ENCODE measurements at places on chromosomes 1 and 21.
A peak's percentile ranks its signal among the peaks of the same experiment; 100 is the strongest.

DNA sequence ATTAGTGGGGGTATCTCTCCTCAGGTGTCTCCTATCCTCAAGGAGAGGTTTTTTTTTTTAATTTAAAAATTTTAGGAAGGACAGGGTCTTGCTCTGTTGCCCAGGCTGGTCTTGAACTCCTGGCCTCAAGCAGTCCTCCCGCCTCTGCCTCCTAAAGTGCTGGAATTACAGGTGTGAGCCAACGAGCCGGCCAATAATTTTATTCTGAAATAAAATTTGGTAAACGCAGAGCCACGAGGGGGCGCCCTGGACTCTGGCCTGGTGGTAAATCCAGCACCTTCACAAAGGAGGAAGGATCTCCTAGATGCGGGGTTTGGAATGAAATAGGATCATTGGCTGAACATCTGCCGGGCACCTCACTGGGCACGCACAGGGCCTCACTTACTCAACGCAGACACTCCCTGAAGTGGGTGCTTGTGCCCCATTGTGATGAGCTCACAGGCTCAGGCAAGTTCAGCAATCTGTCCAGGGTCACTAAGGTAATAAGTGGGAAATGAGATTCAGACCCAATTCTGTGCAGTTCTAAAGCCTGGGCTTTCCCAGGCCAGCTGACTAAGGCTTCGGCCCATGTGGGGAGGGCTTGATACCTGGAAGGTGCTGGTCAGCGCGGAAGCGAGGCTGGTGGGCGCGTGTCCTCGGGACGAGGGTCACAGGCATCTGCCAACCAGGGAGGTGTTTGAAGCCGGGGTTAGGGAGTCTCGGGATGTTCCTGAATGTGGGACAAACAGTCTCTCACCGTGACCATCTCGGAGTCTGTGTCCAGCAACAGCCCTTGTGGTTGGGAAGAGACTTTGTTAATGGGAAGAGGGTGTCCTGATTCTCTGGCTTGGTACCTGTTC is 32.7 kb upstream of the ETV3 start:
- no peak for DNase-seq

DNA sequence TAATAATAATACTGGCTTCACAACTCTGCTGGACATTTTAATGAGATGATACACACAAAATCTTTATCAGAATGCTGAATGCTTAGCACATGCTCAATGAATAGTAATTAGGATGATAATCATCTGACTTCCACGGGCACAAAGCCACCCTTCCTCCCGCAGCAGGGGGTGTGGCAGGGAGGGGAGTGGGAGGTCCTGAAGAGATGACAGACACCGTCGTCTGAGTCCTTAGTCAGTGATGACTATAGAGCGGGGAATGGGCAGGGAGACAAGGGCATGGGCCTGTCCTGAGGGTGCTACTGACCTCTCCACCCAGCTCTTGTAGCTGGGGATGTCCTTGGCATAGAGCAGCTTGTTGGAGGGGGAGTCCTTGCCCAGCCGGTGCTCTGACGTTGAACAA is 117.6 kb upstream of the CD34 start:
- DNase-seq, result no peak

- no peak for DNase-seq
Measured at GRCh38 chr1:66393586-66394287, 140.2 kb upstream of the SGIP1 start.

GRCh38 chr1:214349781-214350180 is 68.8 kb downstream of the SMYD2 start:
- DNase-seq, result no peak

DNA sequence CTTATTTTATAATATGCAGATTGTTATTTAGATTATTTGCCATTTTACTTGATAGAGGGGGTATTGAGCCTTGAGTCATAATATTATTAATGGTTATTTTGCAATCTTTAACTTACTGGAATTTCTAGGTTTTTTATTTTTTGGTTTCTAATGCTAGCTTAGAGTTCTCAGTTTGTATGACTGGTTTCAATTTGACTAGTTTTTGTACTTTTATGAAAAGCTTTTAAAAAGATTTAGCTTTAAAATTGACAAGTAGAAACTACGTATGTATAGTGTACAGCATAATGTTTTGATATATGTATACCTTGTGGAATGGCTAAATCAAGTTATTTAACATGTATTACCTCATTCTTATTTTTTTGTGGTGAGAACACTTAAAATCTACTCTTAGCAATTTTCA is 41.5 kb downstream of the CEP350 start:
- DNase-seq, result no peak

DNA sequence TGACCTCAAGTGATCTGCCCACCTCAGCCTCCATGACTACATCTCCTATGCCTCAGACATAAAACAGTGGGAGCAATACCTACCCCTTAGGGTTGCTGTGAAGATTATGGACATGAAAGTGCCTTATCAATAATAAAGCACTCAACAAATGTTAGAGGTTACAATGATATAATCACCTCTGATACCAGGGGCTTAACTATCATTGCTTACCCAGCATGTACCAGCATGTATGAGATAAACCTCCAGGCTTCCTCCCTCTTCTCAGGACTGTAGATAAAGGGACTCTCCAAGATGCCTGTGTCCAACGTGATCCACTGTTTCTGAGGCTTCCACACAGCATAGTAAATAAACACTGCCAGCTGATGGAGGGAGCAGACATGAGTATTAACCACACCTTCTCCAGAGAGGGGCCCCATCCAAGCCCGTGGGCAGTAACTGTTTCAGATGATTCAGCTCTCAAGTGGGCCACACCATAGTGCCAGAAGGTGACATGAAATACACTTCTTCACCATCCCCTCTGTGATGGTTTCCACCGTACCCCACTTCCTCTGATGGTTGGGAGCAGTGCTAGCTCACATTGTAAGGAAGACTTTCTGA is 26.2 kb downstream of the RHBDL2 start:
- DNase-seq, result no peak

DNA sequence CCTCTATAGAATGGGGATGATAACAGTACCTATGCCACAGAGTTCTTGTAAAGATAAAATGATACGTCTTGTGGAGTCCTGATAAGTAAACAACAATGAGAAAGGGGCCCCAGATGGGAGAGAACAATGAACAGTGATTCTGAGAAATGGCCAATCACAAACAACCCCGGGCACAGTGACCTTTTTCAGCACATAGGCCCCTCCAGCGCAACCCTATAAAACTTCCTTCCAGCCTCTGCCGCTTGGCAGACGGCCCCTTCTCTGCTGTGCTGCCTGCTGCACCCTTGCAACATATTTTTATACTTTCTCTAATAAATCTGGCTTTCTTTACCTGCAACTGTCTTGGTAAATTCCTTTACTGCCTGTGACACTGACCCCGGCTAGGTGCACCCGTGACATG is 8.9 kb downstream of the RCAN1 start:
- DNase-seq, result no peak

- peak; percentile 20 for DNase-seq
Measured at GRCh38 chr1:159800177-159800930, 1.8 kb upstream of the FCRL6 start.

- DNase-seq, result no peak
Measured at GRCh38 chr1:67853704-67854103, 20.4 kb upstream of the GNG12 start.

GRCh38 chr1:5297180-5297885 is 642.9 kb downstream of the AJAP1 start:
- DNase-seq, result no peak

- no peak for DNase-seq
Measured at GRCh38 chr1:204888294-204888693, 17.6 kb downstream of the NFASC start.

- no peak for DNase-seq
Measured at GRCh38 chr1:218772575-218772974, 401.1 kb upstream of the LYPLAL1 start.

DNA sequence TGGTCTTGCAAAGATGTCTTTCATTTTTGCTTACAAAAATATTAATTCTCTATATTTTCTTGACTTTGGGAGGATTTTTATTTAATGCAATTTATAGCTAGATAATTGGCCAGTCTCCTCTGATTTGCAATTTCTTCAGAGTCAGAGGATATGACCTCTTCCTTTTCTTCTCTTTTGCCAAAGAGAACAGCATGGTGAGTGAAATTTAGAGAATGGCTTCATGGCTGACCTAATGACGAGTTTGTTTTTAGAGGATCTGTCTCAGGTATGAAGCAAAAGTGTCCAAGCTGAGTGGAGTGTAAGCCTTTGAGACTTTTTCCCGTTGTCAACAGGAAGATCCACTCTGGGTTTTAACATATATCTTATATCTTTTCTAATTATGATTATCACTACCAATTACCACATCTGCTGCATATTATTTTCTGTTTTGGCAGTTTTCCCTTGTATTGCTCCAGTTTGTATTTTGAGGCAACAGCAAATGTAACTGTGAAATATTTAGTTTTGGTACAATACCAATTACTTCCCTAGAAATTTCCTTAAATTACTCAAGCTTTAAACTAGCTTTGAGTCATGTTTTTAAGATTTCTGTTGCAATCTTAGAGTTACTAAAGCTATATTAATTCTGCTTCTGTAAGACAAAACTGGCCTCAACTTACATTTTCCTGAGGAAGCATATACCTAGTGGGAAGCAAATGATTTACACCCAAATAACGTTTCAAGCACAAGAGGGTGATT is 332.8 kb upstream of the ZRANB2 start:
- no peak for DNase-seq

GRCh38 chr1:18681423-18681835 is 50.8 kb downstream of the PAX7 start:
- peak; percentile 33 for DNase-seq

GRCh38 chr1:95321531-95321930 is 87.5 kb downstream of the RWDD3 start:
- no peak for DNase-seq

DNA sequence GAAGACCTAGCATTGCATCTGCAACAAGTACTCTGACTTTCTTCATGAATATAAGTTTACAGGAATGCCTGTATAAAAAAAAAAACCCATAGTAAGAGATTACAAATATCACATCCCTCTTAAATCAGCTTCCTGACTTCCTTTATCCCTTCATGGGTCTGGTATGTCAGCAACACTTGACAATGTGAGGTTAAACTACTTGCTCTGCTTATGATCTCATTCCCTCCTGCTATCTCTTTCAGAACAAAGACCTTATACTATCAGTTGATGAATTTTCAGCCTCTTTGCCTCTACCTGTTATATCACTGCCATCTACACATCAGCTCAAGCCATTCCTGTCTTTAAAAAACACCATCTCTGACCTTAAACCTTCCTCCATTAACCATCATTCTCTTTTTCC is 130.9 kb upstream of the SAMSN1 start:
- no peak for DNase-seq

DNA sequence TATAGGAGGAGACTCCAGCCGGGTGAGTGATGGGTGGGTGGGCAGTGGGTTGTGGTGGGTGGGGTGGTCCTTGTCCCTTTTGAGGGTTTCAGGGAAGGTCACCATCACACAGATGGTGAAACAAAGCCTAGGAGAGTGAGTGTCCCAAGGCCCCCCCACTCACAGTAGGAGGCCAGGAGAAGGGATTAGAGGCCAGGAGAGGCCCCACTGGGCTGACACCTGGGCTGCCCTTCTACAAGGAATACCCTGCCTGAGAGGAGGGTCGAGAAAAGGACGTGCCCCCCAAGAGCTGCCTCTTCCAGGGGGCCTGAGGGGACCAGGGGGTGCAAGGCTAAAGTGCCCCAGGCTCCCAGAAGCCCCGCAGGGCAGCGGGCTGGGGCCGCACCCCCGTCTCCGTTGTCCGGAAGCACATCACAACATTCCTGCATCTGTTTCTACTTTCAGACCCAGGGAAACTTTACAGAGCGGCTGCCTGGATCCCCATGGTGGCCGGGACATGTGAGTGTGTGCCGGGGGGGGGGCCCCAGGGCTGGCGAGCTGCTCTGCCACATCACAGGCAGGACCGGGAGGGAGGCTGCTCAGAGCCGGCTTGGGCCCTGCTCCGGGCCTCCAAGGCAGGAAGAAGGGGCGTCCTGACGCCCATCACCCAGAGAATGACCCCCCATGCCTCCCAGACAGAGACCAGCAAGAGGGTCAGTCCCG is 68.2 kb downstream of the ARHGEF16 start:
- no peak for DNase-seq

- DNase-seq, result no peak
Measured at GRCh38 chr1:186887203-186887602, 58.5 kb downstream of the PLA2G4A start.

DNA sequence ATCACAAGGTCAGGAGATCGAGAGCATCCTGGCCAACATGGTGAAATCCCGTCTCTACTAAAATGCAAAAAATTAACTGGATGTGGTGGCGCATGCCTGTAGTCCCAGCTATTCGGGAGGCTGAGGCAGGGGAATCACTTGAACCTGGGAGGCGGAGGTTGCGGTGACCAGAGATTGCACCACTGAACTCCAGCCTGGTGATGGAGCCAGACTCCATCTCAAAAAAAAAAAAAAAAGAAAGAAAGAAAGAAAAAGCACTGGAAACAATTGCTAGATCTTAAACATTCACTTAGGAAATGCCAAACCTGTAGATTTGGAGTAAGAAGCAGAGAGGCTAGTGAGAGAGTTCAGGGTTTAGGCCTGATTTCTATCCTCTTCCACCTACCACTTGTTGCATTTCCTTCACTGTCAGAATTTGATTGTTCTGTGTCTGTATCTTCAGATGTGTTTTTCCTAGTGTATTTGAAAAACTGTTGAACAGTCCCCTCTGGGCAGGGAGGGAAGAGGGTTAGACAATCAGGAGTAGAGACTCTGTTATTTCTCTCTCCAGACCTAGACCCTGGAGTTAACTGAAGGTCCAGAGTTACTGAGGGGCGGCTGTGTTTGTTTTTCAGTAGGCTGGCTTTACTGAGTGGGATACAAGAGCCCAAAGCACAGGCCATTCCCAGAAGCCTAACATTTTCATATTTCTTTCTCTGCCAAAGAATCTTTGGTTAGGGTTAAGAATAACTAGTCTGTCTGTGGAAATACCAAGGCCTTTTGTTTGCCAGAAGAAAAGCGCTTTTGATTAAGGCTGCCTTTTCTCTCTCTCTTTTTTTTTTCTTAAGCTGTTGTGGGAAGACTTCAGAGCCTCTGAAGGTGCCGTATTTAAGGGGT is 31.1 kb upstream of the MACF1 start:
- DNase-seq, result no peak

DNA sequence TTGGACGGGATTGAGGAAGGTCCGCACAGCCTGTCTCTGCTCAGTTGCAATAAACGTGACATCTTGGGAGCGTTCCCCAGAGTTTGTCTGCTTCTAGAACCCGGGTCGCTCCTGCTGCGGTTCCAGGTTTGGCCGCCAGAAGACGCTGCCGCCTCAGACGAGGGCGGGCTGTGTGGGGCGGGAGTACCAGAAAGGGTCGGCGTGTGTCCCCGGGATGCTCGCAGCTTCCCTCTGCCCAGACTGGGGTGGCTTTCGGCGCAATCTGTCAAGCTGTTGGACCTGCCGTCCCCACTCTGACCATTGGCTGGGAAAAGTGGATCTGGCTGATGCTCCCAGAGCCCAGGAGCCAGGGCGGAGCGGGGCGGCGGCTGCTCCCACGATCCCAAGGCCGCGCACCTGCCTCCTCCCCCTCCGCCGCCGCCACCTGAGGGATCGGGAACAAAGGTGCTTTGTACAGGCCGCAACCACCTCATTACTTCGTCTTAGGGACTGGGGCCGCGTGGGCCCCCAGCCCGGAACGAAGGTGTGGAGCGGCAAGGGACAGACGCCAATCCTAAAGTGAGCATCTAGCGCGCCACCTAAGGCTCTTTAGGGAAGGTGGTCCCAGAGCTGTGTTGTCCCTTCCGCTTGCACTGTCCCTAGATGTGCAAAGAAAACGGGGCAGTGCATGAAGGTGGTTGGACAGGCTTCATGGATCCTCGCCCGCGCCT is 683 bp upstream of the EFNA4 start:
- no peak for DNase-seq

GRCh38 chr1:216935901-216936300 is 212.7 kb upstream of the ESRRG start:
- DNase-seq, result no peak

Measured in GM18507 (cell line).